ENCODE measurements at places on chromosomes 5 and 9. TPM values are rescaled to one million over a fixed set of nuclear protein-coding genes. Genes with fewer than 3 reads are reported as not detected.

DNA sequence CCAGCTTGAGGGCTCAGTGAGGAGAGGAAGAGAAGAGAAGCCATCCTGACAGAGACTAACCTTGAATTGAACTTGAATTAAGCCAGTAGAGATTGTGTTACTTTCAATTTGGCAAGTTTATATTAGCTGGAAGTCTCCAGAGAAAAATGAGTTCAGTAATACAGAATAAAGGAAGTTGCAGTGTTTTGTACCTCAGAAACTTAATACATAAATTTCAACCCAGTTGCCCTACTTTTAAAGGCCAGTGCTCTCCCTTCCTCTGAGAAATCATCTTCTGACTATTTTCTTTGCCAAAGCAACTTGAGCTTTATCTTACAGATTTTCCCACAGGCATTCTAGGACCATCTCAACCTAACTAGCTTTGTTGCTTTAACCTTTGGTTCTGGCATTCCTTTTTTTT lies 231.0 kb upstream of the GAS1 start:
- DNase-seq, result no peak

DNA sequence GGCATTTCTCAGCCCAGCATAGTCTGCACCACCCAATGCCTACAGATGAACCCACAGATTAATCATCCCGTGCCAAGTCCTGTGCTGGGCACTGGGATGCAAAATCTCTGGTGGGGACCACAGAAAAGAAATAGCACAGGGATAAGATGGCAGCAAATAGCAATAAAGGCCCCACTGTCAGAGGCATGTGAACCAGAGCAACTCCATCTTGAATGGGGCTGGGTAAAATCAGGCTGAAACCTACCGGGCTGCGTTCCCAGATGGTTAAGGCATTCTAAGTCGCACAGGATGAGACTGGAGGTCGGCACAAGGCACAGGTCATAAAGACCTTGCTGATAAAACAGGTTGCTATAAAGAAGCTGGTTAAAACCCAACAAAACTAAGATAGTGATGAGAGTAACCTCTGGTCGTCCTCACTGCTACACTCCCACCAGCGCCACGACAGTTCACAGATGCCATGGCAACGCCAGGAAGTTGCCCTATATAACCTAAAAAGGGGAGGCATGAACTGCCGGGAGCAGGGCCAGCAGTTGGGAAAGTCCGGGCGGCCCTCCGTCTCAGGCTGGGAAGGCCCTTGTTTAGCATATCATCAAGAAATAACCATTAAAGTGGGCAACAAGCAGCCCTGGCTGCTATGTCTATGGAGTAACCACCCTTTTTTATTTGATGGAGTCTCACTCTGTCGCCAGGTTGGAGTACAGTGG lies 65.2 kb downstream of the C9orf50 start:
- DNase-seq, result no peak

- no peak for DNase-seq
Measured at GRCh38 chr9:79745752-79746336, 174.1 kb downstream of the TLE4 start.

GRCh38 chr5:73858054-73858453 lies 232.1 kb downstream of the ARHGEF28 start:
- DNase-seq, result no peak

DNA sequence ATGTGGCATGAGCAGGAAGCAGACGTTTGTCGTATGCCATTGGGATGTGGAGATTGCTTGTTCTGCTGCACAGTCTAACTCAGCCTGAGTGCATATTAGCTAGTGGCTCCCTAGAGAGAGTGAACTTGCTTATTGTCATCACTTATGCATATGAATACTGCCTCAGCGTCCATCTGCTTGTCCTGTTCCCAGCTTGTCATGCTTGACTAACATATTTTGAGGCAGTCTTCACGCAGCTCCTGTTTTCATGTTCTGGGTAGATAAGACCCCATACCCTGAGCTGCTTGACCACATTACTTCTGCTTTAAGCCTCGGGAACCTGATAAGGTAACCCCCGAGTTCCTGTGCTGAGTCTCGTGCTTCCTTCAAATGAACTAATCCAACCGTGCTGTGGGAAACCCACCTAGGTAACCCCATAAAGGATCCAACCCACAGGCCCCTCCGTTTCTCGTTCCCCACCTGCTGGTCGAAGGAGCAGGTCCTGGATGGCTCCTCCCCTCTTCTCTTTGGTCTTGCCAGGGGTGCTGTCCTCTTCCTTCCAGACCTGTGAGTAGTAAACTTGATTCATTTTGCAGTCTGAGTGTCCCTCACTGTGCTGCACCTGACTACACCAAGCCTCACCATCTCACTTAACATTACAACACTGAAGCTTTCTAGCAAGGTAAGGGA lies 25.0 kb downstream of the ANKRD33B start:
- peak; percentile 96 for DNase-seq

DNA sequence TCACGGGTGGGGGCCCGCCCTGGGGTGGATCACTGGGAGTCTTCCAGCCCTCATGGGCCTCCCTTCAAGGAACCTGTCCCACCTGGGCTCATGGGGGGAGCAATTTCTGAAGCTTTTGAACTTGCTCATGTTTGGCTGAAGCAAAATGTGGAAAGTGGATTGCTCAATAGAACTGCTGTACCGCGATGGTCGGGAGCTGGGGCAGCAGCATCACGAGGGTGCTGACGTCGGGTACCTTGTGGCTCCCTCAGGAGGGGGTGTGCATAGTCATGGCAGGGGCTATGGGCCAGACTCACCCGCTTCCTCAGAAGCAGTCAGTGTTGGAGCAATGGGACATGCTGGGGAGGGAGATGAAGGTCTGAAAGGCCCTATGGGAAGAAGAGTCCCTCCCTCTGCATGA lies 57.9 kb downstream of the PRRT1B start:
- no peak for DNase-seq

- no peak for DNase-seq
Measured at GRCh38 chr9:78031444-78031892, at the start of gene GNAQ. GNAQ (minus strand) TSS chr9:78031811; CDS start chr9:78031235, 576 bp downstream.

DNA sequence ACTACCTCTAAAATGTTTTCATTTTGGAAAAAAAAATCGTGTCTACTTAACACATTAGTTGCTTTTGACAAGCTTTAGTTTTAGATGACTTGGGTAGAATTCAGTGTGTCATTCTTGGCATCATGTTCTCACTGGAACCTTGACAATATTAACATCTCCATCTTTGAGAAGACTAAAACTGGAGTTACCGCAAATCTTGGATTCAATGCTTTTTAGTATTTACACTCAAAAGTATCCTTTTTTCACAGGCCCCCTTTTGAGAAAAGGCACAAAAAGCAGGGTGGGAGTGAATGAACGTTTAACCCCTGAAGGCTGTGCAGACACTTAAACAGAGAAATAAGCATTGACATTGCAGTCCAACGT lies 549.1 kb downstream of the CSNK1G3 start:
- no peak for DNase-seq

GRCh38 chr5:145629047-145629446 lies 206.1 kb downstream of the PRELID2 start:
- no peak for DNase-seq

DNA sequence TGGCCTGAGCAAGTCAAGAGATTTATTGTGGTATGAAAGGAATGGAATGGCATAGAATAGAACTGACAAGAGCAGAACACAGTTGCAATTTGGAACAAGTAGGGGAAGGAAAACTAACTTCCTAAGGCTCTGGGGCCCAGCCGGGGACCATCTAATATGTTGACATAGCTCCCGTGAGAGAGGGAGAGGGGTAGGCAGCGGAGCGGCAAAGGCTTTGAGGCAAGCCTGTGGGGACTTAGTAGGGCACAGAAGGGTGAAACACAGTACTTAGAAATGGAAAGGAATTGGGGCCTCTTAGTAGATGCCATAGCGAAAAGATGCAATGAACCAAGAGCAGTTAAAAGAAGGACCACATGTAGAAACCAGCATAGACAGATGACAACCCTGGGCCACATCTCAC lies 11.8 kb upstream of the GNA14 start:
- no peak for DNase-seq

DNA sequence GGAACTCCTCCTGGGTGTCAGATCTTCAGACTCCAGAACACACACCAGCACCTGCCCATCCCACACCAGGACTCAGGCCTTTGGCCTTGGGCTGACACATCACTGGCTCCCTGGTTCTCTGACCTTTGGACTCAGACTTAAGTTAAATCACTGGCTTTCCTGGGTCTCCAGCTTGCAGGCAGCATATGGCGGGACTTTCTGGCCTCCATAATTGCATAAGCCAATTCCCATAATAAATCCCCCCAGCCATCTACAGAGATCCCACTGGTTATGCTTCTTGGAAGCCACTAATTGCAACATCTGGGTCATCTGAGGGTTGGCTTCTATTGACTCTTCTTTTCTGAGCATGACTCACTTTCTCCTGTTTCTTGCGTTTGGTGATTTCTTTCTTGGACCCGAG lies 80.3 kb upstream of the SARDH start:
- DNase-seq, result no peak

- no peak for DNase-seq
Measured at GRCh38 chr5:179119415-179120170, 59.4 kb downstream of the ZNF354C start.

- no peak for DNase-seq
Measured at GRCh38 chr9:126979461-126979860, 64.9 kb downstream of the RALGPS1 start.

DNA sequence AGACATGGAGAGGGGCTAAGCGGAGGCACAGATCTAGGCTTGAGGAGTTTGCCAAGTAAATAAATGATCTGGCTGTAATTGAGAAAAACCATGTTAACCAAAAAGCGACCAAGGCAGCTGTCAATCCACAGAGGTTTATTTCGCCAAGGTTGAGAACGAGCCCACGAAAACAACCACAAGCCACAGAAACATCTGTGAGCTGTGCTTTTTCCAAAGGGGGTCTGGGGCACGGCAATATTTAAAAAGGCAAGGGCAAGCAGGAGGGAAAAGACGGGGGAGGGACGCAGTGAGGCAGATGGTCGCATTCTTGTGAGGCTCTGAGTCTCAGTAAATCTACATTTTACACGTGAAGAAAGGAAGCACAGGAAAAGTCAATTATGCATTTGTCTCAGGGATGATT lies 25.4 kb downstream of the CCT5 start:
- DNase-seq, result no peak

- no peak for DNase-seq
Measured at GRCh38 chr5:91487420-91487819, 104.3 kb upstream of the ARRDC3 start.

DNA sequence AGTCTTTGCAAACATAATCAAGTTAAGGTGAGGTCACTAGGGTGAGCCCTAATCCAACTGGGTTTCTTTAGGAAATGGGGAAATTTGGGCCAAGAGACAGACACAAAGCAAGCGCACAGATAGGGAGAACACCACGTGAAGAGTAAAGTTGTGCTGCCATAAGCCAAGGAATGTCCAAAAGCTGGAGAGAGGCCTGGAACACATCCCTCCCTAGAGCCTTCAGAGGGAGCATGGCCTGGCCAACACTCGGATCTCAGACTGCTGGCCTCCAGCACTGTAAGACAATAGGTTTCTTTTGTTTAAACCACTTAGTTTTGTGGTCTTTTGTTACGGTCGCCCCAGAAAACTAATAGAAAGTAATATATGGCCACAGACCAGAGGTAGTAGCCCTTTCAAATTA lies 8.1 kb upstream of the ROR2 start:
- DNase-seq, result no peak

GRCh38 chr9:26548781-26549290 lies 343.8 kb downstream of the CAAP1 start:
- no peak for DNase-seq

PDGFRB gene
- total RNA-seq, result 0.54 TPM

CEL gene
- total RNA-seq, result 1.3 TPM

ARAP3 gene
- 0.27 TPM for total RNA-seq

RANBP17 gene
- 12.4 TPM for total RNA-seq

PCDHGA2 gene
- 0.27 TPM for total RNA-seq

SLCO6A1 gene
- not detected for total RNA-seq

PCDHB2 gene
- 0.27 TPM for total RNA-seq

GRM6 gene
- total RNA-seq, result not detected

Measured in hematopoietic multipotent progenitor cell (in vitro differentiated cells).